ENCODE measurements at places on chromosomes 6 and 20. TPM values are rescaled to one million over a fixed set of nuclear protein-coding genes. Genes with fewer than 3 reads are reported as not detected.

- DNase-seq, result peak; percentile 72
These were observed 838.4 kb downstream of the QKI start for GRCh38 chr6:164252948-164253347.

Gene CCDC170
- 0.34 TPM for polyA plus RNA-seq

- DNase-seq, result peak; percentile 93
These were observed 223.2 kb upstream of the ECI2 start for GRCh38 chr6:4358414-4359107.

- no peak for DNase-seq
These were observed 636.1 kb downstream of the KIF16B start for GRCh38 chr20:15937179-15937578.

GRCh38 chr6:149899486-149899885 is 1.6 kb upstream of the RAET1E start:
- DNase-seq, result no peak

Gene E2F1
- polyA plus RNA-seq, result 0.90 TPM

Data from kidney (tissue), 22 donors.